ENCODE measurements at places on chromosomes 6 and 20.
A peak's percentile ranks its signal among the peaks of the same experiment; 100 is the strongest.

GRCh38 chr6:139370283-139370998, 4.0 kb downstream of the CITED2 start:
- DNase-seq = no peak

GRCh38 chr20:4150070-4150441, 134.7 kb upstream of the RNF24 start:
- no peak for DNase-seq

- DNase-seq = no peak
Observed at GRCh38 chr6:84763003-84763885, 1.2 kb downstream of the TBX18 start.

GRCh38 chr6:56387621-56388414, 140.4 kb upstream of the COL21A1 start:
- DNase-seq = no peak

- no peak for DNase-seq
Observed at GRCh38 chr20:7980332-7981046, 39.1 kb downstream of the TMX4 start.

GRCh38 chr6:122153557-122153956, 245.9 kb upstream of the HSF2 start:
- no peak for DNase-seq

DNA sequence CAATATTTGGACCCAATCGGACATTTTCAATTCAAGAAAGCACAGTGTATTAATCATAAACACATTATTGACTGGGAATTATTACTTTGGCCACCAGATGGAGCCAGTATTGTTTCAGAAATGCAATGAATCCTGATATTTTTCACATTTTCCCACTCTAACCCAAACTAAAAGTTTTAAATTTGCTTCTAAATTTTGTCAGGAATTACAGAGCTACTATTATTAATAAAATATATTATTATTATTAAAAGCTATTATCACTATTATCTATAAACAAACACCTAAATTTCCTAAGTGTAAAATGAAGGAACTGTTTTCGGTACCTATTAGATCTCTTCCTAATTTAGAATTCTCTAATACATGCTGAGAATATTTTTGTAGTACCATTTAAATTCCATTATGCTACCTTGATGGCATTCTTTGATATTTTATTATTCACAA, 245.3 kb downstream of the OGFRL1 start:
- DNase-seq = no peak

- no peak for DNase-seq
Observed at GRCh38 chr20:42886046-42886445, 303.7 kb downstream of the PTPRT start.

DNA sequence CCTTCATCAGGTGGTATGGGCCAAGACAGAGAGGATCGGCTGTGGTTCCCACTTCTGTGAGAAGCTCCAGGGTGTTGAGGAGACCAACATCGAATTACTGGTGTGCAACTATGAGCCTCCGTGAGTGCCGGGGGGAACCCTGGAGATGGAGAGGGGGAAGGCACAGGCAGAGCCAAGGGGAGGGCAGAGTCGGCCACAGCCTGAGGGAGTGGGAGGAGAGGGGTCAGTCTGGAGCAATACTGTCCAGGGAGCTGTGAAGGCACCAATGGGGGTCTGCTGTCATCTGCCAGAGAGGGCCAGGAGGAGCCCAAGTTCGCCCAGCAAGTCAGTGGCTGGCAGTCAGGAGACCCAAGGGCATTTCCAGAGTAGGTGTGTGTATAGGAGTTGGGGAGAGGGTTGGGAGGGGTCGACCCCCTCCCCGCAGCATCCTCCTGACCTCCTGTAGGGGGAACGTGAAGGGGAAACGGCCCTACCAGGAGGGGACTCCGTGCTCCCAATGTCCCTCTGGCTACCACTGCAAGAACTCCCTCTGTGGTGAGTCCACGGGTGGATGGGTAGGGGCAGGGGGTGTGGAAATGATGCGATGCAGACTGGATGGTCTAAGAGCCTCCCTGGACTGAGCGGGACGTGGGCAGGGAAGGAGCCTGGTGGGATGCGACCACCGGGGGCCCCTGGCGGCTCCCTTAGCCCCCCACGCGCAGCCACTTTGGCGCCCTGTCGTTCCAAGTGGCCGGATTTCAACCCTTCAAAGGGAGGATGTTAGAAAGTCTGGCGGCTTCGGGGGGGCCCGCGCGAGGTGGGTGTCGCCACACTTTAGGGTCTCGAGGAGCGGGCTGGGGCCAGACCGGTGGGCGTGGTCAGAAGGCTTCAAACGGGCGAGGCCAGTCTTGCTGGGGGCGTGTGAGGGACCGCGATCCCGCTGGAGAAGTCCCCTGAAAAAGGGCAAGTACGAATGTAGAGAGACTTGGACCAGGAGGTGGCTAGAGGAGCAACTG, 7.2 kb downstream of the PI16 start:
- DNase-seq = no peak

- peak; percentile 52 for DNase-seq
Observed at GRCh38 chr6:24583463-24584381, 62.3 kb downstream of the KIAA0319 start.

GRCh38 chr6:170102038-170102437, 188.8 kb downstream of the DLL1 start:
- no peak for DNase-seq

GRCh38 chr20:39668038-39668437, 705.9 kb downstream of the DHX35 start:
- DNase-seq = no peak

GRCh38 chr6:106084989-106085691, 996 bp upstream of the PRDM1 start:
- no peak for DNase-seq

DNA sequence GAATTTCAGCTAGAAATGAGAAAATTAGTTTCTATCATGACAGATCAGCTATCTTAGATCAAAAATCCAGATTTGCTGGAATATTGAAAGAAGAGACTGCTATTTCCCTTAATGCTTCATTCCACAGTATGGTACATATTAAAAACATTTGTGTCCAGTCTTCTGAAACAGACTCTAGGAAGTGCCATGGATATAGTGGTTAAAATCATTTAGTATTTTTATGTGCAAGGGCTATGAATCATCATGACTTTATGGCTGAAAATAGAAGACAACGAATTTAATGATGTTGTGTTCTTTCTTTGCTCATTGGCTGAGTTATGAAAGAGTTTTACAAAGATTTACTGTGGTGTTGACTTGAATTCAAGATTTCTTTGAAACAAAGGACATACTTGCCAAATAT, 146.6 kb downstream of the ANKRD60 start:
- DNase-seq = no peak

DNA sequence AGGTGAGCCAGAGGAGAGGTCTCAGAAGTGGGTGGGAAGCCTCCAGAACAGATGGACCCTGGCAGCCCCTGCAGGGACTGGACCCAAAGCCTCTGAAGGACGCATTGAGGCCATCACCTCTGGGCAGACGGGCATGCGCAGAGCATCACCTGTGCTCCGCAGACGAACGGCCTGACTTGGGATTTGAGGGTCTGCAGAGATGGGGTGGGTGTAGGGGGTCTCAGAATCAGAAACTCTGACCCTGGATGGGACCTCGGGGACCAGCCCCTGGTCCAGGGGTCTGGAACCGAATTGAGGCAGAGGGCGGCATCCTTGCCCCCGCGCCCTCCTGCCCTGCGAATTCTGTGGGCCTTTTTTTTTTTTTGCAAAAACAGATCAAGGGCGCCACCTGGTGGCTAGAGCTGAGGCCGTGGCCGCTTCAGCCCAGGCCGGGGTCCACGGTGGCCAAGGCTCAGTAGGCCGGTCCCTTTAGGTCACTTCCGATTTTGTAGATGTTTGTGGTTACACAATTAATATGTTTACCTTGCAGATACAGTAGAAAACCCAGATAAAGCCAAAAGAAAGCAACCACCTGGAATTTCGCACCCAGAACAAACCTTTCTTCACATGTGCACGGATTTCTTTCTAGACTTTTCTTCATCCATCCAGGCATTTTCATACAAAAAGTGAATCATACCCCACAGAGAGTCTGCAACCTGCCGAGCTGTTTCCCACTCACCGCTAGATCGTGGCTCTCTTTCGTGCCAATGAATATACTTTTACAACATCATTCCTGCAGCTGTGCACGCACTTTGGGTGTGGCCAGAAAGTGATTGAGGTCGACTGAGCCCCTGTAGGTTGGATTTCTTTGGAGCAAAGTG, 25.9 kb downstream of the ZBP1 start:
- peak; percentile 26 for DNase-seq

DNA sequence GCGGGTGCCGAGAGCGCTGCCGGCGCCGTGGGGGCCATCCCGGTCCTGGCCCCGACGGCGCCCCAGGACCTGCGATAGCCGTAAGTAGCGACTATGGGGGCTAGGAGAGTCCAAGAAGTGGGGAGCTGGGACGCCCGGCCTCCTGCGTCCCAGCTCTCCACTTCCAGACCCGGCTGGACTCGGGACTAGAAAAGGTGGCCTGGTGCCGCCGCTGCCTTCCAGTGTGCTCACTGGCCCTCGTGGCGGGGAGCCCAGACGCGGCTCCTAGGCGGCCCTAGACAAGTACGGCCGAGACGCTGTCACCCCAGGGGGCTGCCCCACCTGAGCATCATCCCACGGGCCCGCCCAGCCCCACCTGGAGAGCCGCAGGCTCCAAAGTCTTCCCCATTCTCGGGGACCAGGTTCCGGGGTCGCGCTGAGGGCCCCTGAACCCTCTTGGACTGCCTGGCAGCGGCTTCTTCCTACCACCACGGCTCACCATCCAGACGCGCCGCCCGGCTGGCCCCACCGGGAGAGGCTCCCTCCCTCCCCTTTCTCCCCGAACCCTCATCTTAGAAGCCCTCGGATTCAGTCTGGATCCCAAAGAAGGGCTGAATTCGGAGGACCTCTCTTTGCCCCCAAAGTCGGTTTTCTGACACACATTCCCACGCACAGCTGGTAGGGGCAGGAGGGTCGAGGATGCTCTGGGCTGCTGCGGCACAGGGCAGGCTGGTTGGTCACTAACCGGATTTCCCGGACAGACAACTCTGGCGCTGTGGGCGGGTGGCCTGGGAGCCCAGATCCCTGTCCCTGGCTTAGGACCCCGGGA, 870 bp upstream of the MDFI start:
- no peak for DNase-seq

DNA sequence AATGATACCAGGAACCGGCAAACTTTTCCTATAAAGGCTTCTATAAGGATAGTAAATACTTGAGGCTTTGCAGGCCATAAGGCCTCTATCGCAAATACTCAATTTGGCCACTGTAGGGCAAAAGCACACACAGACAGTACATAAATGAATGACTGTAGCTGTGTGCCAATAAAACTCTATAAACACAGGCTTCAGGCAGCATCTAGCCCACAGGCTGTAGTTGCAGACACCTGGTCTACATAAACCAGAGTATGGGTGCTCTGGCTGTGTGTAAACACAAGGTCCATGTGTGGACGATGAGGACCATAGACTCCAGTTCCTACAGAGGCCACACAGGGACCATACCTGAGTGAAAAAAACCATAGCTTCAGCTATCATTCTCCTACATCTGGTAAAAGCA, 52.2 kb downstream of the ZMYND8 start:
- no peak for DNase-seq

GRCh38 chr6:134426623-134427022, 108.7 kb upstream of the SGK1 start:
- DNase-seq = no peak

DNA sequence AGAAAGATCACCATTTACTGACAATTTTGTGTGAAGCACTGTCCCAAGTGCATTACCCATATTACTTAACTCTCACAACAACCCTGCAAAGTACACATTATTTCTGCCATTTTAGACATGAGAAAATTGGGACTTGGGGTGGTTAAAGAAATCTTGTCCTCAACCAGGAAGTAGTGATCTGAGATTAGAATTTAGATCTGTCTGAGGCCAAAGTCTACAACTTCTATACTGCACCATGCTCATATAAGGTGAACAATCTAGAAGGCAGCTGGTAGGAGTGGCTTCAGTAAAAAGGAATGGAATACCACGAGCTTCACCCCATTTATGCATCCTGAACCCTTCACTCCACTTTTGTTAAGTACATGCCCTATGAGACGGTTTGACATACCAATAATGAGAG, 87.6 kb downstream of the QRSL1 start:
- DNase-seq = no peak

- no peak for DNase-seq
Observed at GRCh38 chr6:149421132-149421531, 21.1 kb downstream of the SUMO4 start.

DNA sequence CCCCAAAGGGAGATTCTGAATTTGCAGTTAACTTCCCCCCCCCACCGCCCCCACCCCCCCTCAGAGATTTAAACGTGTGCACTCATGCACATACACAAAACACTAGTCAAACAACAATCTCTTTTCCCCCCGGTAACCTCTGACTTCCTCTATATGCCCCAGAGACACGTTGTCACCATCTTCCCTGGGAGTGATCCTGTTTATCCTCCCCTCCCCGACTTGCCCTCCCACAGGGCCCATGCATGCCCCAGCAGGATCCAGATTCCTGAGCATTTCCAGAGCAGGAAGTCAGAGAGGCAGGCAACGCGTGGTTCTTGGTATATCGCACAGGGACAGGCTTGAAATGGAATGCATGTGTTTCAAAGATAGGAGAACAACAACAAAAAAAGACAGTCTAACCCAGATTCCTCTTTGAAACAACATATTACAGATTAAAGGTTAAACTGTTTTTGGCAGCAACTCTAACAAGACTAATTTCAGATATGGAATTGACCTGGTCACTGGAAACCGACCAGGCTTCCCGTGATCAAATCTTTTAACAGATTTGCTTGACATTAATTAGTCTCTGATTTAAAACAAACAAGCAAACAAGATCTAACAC, 1.3 kb downstream of the BLCAP start:
- no peak for DNase-seq

DNA sequence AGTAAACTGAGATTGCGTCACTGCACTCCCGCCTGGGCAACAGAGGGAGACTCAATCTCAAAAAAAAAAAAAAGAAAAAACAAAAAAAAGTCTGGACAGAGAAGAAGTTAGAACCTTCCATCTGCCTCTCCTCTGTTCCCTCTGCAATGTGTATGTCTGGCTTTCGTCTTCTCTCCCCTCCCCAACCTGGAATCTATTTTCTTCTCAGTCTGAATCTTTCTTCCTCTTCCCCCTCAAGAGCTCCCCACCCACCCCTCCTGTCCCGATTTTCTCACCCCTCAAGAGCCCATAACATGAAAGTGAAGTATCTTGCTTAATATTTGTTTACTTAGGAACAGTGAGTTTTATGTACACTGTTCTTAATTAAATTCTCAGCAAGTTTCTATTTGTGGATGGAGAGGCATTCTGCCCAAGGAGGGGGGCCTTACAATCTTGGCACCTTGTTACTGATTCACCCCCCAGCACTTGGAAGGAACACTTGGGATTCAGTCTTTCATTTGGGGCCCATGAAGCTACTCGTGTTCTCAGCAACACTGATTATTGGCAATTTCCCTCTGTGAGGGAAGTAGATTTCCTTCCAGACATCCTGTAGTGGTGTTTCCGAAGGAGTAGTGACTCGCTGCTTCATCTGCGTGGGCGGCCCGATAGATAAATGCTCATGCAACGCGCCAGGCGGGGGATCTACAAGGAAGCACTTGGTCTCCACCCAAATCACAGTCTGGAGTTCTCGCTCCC, 69.3 kb upstream of the SRSF6 start:
- DNase-seq = no peak
